ENCODE measurements at places on chromosomes 7 and 10.
A peak's percentile ranks its signal among the peaks of the same experiment; 100 is the strongest.

GRCh38 chr10:31143331-31143935 lies 111.8 kb upstream of the ZNF438 start:
- no peak for DNase-seq

DNA sequence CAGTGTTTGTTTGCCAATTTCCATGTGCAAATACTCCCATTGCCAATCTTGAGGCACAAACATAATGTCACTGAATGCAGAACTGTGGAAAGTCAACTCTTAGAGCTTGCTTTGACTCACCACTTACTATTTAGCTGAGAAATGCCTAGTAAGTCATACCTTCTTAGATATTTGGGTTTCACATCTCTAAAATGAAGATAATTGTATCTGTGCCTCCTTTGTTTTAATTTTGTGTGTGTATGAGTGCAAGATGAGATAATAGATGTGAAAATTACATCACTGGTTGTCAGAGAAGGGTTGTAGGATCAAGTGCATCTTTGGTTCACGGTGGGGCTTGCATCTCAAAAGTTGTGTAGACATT lies 407.5 kb downstream of the INHBA start:
- DNase-seq: no peak

GRCh38 chr7:111408724-111409123 lies 153.6 kb downstream of the IMMP2L start:
- peak; percentile 8 for DNase-seq

- no peak for DNase-seq
Measured at GRCh38 chr10:34697351-34698247, 117.5 kb downstream of the PARD3 start.

DNA sequence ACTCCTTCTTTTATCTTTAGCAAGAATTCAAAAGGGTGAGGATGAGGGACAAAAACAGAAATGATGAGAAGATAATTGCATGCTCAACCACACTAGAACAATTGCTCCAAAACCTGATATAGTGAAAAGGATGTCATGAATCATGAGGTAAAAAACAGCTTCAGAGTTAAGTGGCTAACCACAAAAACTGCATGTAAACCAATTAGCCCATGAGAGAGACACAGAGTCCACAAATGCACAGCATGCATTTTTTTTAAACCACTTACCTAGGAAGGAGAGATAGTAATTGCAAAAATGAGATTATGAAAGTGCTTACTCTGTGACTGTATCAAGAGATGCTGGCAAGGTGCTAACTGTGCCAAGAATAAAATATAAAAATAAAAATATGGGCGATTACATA lies 132.9 kb downstream of the MBL2 start:
- DNase-seq: no peak

DNA sequence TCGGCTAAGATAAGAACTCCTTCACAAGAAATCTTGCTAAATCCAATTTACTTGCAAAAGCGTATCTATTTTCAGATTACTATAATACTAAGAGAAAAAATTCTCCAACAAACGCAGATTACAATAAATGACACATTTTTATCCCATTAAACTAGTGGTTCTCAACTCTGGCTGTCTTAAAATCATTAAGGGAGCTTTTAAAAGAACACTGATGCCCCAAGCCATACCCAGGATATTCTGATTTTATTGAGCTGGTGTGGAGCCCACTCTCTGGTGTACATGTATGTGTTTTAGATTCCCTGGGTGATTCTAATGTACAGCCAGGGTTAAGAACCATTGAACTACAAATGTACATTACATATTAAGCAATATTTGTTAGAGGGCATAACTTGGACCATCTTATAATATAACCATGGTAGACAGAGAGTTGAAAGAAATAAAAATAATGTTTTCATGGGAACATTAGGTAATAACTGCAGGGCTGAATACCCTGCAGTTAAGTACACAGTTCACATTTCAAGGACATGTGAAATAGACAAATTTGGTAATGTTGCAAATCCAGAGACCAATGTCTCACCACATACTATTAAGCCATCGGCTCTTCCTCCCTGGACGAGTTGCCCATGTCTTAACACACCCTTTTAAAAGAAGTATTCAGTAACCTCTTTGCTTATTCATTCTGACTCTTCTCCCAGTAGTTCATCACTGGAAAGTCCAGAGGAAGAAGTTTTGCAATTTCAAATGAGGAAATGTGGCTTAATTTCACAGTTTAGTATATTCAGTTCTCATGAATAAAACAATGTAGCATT lies 6.2 kb downstream of the GSAP start:
- peak; percentile 55 for DNase-seq

DNA sequence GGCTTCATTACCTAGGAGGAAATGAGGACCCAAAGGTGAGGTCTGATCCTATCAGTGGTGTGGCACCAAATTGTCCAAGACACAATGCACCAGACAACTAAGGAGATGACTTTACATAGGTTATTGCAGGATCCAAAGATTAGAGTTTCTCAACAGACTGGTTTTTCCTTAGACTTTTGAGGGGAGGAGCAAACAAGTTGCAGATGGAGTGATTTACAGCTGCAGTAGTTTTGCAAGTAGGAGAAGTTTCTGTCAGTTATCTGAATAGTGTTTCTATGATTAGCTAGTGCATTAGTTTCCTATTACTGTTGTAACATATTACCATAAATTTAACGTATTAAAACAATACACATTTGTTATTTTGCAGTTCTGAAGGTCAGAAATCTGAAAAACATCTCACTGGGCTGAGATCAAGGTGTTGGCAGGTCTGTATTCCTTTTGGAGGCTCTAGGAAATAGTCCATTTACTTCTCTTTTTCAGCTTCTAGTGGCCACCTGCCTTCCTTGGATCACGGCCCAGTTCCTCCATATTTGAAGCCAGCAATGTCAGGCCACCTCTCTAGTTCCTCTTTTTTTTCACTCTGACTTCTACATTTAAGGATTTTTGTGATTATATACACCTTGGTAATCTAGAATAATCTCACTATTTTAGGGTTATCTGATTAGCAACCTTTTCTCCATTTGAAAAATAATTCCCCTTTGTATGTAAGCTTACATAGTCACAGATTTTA lies 994.9 kb downstream of the REEP3 start:
- DNase-seq: peak; percentile 29

All from hematopoietic multipotent progenitor cell treated with erythropoietin and hydrocortisone succinate and interleukin-3 and kit ligand, for 6 days (in vitro differentiated cells).